AG08396 (cell line): ENCODE measurements at places on chromosomes 4 and X.

DNA sequence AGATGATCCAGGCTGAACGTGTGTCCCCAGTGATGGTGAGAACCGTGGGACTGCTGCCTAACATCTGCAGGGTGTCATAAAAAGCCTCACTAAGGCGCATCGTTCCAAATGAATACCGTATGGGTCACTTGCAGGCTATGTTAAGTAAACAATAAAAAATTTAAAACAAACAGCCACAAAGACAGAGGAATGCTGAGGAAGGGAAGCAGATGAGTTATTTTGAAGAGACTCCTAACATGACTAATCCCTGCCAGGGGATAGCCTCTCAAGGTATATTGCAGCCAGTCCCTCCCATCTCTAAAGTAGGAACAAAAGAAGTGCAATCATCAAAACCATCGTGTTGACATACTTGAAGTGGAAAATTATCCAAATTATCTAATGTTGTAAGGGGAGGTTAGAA, 83.8 kb downstream of the UNC5C start:
- DNase-seq: no peak

- DNase-seq: no peak
Measured at GRCh38 chrX:13304052-13304451, 15.8 kb downstream of the ATXN3L start.

GRCh38 chr4:174714393-174715211, 114.4 kb downstream of the GLRA3 start:
- DNase-seq: peak; percentile 20

DNA sequence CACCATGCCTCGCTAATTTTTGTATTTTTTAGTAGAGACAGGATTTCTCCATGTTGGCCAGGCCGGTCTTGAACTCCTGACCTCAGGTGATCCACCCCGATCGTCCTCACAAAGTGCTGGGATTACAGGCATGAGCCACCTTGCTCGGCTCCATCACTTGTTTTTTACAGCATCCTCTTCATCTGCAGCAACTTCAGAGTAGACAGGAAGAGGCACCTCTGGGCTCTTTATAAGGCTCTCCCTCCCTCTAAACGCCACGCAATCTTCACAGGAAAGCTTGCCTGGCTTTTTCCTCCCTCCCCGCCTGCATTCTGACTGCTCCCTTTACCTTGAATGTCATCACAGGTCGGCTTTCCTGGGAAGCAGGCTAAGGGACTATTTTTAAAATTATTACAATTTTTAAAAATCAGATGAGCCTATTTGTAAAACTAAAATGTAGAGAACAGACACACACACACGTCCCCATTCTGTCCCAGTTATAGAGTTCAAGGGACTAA, 111.5 kb upstream of the LDB2 start:
- no peak for DNase-seq

GRCh38 chrX:154013614-154014360, 5.9 kb downstream of the IRAK1 start:
- DNase-seq: peak; percentile 74

- DNase-seq: no peak
Measured at GRCh38 chrX:39626749-39627148, 471.0 kb downstream of the BCOR start.

DNA sequence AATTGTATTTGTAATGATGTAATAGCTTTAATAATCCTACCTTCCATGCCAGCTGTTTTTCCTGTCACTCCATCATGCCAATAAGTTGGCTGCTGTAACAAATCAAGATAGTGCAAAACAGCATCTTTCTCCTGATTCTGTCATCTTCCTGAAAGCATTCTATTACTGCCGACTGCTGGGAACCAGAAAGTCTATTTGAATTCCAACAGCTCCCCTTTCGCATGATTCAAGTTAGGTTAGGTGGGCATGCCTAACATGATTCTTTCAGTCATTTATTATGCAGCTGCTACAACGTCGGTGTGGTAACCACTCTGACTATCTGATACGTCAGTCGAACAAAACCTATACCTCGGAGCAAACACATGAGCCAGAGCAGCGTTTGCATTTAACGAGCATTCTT, 127.9 kb upstream of the DMD start:
- DNase-seq: no peak

DNA sequence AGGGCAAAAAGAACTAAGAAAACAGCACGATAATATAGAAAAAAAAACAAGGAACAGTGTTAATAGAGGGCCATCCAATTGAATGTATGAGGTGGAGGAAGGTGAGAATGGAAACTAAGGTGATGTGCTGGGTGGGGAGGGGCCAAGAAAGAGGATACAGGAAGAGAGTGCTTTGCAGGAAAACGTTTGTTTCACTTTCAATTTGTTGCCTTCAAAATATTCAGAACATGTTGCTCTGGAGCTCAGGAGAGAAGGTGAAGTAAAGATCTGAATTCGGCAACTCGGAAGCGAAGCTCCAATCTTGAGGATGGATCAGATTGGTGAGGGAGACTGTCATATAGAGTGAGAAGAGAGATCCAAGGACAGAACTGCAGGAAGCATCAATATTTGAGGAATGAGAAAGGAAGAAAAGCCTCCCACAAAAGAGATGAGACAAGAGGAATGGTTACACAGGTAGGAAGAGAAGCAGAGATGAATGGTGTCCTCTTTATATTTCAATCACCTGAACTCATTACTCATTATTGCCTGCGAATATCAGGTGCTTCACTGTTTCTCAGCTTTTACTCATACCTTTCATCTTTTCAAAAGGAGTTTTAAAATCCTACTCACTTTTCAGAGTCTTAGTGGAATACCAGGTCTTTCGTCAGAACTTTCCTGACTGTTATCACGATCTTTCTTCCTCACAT, 14.7 kb upstream of the SEC24D start:
- DNase-seq: no peak
